Activated gamma-delta T cell treated with Interleukin-2 at 50 U/mL for 16 hours (primary cell): ENCODE measurements at places on chromosomes 13 and 19.

DNA sequence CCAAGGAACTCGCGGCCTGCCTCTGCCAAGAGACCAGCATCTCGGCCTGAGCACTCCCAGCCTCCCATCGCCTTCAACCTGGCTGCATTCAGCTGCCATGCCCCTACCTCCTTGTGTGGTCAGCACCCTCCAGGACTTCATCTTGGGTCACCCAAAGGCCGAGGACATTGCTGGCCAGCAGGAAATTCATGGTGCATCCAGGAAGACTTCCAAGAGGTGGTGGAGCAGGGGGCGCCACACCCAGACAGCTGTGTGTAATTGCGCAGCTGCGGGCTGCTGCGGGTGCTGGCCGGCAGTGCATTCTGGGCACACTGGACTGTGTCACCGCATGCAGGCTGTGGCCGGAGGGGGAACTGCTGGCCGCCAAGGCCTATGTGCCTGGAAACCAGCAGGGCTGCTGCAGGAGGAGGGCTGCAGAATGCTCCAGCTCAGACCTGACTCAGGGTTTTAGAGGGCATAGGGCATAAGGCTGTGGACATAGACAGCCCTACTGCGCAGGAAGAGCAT lies 164.3 kb upstream of the TUBA3C start:
- no peak for DNase-seq

- no peak for DNase-seq
Measured at GRCh38 chr13:51327961-51328360, 11.5 kb upstream of the SERPINE3 start.

DNA sequence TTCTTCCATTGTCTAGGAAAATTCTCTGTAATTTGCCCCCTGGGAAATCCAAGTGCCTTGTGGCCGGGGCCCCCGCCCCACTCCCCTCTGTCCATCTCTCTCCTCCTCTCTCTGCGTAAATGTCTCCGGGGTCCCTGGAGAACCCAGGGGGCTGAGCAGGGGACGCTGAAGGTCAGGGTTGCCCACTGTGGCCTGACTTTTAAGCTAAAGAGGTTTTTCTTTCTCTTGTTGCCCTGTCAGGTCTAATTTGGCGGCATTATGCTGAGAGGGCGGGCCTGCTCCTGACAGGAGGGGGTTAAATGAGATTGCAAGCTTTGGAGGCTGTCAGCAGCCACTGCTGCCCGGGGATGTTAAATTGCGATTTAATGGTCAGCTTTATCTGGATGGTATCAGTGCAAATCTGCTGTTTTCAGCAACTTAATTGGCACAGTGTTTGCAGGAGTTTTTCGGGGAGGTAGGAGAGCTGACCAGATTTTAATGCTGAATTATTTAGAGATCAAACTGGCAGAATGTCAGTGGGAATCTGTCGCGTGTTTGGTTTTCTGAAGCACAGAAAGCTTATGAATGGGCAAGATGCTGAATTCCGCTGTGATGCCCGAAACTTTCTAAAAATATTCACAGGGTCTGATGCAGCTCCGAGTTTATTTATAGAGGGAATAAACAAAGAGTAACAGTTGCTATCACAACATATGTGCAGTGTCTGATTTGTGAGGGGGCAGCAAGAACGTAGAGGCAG lies 93.2 kb upstream of the SOX1 start:
- DNase-seq, result no peak

- DNase-seq, result peak; percentile 59
Measured at GRCh38 chr19:19460761-19461265, 54.5 kb downstream of the TSSK6 start.

GRCh38 chr19:7743425-7743841 lies 3.9 kb downstream of the CD209 start:
- DNase-seq, result no peak

- no peak for DNase-seq
Measured at GRCh38 chr19:40461669-40462221, 3.8 kb downstream of the BLVRB start.

- DNase-seq, result peak; percentile 36
Measured at GRCh38 chr19:17234911-17235299, 8.9 kb downstream of the OCEL1 start.

- DNase-seq, result no peak
Measured at GRCh38 chr13:44763615-44764301, 187.6 kb upstream of the TSC22D1 start.

DNA sequence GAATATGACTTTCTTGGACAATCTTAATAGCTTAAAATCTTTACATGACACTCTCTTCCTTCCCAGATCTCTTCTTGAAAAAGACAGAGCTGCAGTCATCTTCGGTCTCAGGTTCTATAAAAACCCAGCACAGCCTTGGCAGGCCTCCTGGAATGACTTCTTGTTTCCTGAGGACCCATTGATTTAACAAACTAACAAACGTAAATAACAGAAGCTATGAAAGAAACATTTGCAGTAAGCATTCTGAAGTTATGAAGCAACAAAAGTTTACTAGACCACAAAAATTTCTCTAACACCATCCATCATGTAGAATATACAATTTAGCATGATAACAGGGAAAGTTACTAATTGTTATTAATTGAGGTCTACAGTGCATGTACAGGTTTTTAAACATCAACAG lies 62.8 kb upstream of the STARD13 start:
- no peak for DNase-seq

DNA sequence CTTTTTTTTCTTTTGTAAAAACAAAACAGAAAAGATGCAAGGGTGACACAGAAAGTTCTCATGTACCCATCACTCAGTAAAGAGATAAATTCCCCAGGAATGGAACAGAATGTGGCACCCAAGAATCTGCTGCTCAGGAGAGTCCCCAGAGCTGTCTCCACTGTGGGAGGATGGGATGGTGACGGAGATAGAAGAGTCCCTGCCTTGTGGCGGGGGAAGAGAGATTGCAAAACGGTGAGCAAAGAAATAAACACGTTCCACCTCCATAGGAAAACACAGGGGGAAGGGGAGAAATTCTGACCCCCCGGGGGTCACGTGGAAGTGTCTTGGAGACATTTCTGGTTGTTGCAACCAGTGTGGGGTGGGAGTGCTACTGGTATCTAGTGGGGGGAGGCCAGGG lies 76.4 kb downstream of the INSR start:
- DNase-seq, result no peak

DNA sequence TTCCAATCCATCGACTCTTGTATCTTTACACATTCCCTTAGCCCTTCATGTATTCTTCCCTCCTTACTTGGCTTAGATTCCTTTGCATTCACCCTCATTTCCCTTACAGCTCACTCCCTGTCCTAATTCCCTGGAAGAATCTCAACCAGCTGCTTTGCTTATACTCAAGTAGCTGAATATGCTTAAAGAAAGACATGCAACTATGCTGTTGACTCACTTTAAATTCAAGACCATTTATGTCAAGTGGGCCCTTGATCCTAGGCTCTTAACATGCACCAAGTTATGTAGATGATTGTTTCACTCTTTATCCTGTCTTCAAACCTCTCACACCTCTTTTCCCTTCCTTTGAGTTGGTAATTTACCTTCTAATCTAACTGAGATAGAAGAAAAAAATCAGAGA lies 7.4 kb downstream of the CCDC122 start:
- no peak for DNase-seq

GRCh38 chr13:107742544-107742943 lies 472.8 kb downstream of the LIG4 start:
- DNase-seq, result no peak

DNA sequence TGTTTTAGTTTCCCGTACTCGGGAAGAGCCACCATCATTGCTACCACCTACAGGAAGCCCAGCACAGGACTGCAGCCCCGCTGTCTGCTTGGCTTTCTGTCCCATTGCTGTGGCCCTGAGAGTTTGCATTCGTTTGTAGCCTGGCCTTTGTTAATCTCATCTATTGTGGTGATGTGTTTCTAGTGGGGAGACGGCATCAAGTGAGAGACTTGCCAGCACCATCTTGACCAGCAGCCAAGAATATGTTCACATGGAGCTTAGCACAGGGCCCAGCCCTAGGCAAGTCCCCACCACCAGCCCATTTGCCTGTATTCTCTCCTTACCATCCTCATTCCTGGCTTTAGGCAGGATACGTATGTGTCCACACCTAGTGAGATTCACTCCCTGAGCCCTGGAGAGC lies 17.3 kb upstream of the OVOL3 start:
- DNase-seq, result no peak

DNA sequence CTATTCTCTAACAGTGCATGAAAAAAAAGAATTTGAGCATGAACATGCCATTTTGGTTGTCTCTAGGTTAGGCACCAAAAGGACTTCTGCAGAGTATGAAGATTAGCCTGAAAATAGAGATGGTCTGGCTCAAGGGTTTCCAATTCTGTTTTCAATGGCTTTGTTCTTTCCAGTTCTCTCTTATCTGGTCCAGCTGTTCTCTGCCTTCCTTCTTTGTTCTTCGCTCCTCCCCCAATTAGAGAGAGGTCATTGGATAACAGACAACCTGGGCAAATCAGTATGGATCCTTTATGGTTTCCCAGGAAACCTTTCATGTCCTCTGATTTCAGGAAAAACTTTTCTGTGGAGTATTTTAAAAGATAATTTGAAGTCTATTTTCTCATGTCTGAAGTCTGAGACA lies 623.4 kb downstream of the PCDH17 start:
- DNase-seq, result no peak

GRCh38 chr19:54271106-54271505 lies 9.8 kb downstream of the LILRB2 start:
- no peak for DNase-seq

DNA sequence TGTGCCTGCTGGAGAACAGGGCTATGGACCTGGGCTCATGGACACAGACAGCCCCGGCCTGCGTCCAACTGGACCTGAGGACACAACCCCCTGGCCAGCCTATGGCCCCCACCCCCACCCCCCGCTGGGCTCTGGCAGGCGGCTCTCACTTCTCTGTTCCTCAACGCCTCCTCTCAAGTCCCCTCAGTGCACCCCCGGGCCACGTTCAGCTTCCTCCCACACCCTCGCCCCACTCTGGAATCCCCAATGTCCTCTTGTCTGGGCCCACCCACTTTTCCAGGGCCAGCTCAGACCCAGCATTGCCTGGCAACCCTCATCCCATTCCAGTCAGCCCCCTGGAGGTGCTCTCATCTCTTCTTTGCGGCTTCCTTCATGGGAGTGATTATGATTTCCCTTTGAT lies 130.2 kb upstream of the SPACA7 start:
- DNase-seq, result no peak

DNA sequence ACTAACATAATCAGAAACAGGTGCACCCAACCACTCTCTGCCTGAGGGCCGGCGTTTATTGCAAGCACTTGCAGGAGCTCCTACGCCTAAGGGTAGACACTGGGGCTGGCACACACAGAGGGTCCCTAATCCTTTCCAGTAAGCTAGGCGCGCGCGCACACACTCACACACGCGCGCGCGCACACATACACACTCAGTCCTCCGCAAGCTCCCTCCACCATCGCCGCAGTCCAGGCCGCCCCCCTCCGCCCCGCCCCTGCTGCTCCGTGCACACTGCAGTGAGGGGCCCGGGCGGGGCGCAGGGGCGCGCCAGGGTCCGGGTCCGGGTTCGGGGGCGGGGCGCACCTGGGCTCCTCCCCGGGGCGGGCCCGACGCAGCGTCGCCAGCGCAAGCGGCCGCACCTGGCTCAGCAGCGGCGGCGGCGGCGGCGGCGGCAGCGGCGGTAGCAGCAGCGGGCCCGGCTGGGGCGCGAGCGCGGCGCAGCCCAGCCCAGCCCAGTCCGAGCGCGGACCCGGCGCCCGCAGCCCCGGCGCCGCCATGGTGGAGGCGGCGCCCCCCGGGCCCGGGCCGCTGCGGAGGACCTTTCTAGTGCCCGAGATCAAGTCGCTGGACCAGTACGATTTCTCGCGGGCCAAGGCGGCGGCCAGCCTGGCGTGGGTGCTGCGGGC lies at the start of gene CAMSAP3:
TSS of gene CAMSAP3 (plus strand) at position 398 of the 668 bp plus-strand sequence. CDS start at position 538, 140 bp downstream.
- peak; percentile 31 for DNase-seq

DNA sequence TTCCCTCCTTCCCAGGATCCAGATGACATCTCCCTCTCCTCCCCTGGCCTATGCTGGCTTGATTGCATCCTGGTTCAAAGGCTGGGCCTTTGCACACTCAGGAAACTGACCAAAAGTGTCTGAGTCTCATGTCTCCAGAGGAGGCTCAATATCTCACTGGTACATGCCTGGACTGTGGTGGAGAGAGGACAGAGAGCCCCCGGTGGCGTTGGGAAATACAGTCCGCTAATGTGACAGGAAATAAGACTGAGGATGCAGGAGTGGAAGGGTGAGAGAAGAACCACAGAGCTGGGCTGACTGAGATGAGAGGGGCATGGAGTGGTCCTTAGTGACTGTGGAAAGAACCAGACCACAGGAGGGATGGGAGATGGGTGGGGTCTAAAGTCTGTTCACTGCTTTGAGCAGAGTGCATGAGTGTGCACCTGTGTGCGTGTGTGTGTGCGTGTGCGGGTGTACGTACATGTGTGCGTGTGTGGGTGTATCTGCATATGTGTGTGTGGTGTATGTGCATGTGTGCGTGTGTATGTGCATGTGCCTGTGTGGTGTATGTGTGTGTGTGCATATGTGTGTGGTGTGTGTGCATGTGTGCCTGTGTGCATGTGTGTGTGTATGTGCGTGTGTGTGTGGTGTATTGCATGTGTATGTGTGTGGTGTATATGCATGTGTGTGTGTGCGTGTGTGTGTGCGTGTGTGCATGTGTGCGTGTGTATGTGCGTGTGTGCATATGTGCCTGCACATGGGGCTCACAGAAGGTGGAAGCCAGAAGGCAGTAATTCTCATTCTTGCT lies 1.9 kb downstream of the SIGLEC5 start:
- no peak for DNase-seq

DNA sequence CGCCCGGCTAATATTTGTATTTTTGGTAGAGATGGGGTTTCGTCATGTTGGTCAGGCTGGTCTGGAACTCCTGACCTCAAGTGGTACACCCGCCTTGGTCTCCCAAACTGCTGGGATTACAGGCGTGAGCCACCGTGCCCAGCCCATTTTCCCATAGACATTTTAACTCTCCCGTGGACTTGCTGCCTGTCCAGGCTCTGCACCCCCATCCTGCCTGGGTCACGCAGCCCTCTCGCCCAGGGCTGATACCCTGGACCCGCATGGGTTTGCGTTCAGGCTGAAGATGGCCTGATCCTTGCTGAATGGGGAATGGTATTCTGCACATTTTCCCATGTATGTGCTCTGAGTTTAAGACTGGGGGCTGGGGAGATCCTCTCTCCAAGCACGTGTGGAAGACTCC lies 46.0 kb upstream of the RANBP3 start:
- no peak for DNase-seq

GRCh38 chr13:100269837-100270236 lies 180.9 kb downstream of the PCCA start:
- DNase-seq, result no peak

- no peak for DNase-seq
Measured at GRCh38 chr13:24921003-24921402, 157.0 kb downstream of the RNF17 start.

- no peak for DNase-seq
Measured at GRCh38 chr13:106133025-106133424, 402.4 kb downstream of the EFNB2 start.

GRCh38 chr13:42883142-42883541 lies 101.8 kb downstream of the FAM216B start:
- DNase-seq, result no peak
